ENCODE measurements at places on chromosomes 13 and 19. TPM values are rescaled to one million over a fixed set of nuclear protein-coding genes. Genes with fewer than 3 reads are reported as not detected.

GRCh38 chr13:48400090-48400694 is 12.7 kb downstream of the LPAR6 start:
- DNase-seq = peak; percentile 39

DNA sequence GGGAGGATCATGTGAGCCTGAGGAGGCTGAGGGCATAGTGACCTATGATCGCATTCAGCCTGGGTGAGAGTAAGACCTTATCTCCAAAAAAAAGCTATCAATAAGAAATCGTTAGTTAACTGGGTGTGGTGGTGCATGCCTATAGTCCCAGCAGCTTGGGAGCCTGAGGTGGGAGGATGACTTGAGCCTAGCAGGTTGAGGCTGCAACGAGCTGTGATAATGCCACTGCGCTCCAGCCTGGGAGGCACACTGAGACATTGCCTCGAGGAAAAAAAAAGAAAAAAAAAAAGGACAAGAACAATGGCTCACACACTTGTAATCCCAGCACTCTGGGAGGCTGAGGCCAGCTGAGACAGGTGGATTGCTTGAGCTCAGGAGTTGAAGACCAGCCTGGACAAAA is 16.2 kb downstream of the PSPC1 start:
- no peak for DNase-seq

DNA sequence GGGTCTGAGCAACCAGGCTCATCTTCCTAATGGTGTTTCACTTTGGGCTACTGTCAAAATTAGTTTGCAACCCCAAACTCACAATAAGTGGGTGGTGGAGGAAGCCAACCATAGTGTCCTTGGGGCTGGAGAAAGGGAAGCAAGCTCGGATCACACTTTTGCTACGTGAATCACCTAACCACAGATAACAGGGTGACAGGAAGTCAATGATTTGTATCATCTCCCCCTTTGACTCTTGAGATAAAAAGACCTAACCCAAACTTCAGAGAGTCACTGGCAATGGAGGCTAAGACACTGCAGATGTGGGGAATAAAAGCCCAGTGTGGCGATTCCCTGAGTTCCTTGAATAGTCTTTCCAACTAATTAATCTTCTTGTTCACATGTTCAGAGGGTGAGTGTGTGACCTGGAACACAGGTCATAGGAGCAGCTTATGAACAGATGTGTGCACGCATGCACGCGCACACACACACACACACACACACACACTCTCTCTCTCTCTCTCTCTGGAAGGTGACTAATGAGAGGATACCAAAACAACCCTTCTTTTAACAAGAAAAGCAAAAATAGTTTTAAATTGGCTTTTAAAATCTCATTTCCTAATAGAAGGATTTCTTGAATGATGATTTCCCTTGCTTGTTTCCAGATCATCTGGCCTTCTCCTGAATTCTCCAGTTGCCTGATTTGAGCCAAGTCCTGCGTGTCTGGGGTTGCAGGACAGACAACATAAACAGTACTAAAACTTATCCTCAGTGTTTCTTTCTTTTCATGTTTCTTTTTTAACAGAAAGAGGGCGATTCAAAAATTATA is 21.2 kb upstream of the DOCK9 start:
- DNase-seq = peak; percentile 64

The CGB1 gene
- total RNA-seq = not detected

The CDX2 gene
- total RNA-seq = not detected

DNA sequence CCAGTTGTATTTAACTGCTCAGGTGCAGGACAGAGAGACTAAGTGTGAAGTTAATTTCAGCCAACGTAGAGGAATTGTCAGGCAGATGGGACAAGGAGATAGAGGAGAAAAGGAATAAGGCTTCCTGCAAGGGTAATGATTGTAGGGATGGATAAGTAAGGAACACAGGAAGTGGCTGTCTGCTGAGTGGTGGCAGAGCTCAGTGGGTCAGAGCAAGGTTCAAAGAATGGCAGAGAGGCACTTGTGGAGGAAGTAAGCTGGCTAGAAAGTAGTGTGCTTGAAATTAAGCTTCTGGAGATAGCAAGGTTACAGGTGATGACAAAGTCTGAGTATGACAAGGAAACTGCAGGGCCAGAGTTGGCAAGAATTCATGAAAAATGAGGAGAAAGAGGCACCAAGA is 47.9 kb downstream of the USPL1 start:
- no peak for DNase-seq

DNA sequence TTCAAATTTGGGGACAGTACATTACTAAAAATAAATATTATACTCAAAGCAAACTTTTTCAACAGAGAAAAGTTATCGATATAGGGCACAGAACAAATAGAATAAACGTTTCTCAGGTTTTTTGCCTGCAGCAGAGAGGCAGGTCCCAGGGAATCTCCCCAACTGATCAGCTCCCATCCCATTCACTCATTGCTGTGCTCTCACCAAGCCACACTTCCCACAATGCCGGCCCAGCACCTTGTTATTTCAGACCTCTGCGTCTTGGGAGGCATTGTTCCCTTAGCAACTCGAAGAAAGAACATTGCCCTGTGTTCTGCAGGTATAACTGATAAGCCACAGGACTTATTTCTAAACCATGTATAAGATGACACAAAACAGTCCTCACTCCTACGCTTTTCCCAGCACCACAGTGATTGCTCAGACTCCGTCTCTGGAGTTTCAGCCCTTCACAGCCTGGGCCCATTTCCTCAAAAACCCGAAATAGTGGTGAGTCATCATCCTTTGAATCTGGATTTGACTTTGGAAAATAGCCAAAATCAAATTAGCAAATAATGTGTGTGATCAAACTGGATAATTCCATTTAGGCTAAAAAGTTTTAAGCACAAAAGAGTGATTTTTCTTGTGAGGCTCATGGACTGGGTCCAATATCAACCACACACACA is 100.4 kb downstream of the DCLK1 start:
- DNase-seq = peak; percentile 73

DNA sequence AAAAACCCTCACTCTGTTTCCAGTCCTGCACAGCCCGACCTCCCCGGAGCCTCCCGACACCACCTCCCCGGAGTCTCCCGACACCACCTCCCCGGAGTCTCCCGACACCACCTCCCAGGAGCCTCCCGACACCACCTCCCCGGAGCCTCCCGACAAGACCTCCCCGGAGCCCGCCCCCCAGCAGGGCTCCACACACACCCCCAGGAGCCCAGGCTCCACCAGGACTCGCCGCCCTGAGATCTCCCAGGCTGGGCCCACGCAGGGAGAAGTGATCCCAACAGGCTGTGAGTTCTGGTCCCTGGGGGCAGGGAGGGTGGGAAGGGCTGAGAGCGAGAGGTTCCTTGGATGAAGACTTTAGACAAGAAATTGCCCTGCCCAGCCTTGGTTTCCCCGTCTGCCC is 5.4 kb downstream of the MADCAM1 start:
- DNase-seq = no peak

The WTIP gene
- total RNA-seq = 40.6 TPM

DNA sequence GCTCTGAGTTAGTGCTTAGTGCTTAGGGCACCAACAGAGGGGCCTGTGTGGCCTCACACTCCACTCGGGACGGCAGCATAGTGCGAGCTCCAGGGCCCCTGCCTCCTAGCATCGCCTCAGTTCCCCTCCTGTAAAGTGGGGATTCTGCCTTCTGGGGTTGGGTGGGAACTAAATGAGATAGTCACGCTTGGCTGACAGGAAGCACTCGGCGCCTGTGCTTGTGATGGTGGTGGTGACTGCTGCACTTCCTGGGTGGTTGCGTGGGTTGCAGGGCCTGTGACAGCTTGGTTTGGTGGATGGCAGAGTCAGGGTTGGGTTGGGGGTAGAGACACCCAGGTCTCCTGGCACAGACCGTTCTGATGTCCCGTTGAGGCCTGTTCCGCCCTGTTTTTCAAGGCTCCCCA is 7.7 kb downstream of the PLEKHF1 start:
- no peak for DNase-seq

DNA sequence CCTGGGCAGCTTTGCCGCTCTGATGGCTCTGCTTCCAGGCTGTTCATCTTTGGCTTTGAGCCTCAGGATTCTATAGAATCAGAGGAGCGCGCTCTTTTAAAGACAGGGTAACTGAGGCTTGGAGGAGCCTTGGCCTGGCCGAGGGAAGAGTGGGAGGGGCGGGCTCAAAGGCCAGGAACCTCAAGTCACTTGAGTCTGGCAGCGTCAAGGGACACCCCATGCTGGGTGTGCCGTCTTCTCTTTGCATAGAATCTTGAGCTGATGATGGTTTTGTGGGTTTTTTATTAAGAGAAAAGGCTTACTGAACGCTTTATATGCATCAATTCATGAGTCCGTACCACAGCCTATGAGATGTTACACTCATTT is 1.1 kb downstream of the PGLS start:
- DNase-seq = no peak

- DNase-seq = peak; percentile 100
Measured at GRCh38 chr19:35757749-35758608, at the start of gene PROSER3. Gene PROSER3 (plus strand): TSS chr19:35758176. CDS start chr19:35758216, 40 bp downstream.

GRCh38 chr19:4301590-4302242 is 473 bp downstream of the TMIGD2 start:
- DNase-seq = no peak

- no peak for DNase-seq
Measured at GRCh38 chr13:101985321-101985720, 416.5 kb downstream of the FGF14 start.

The PDX1 gene
- total RNA-seq = not detected

The SPART gene
- total RNA-seq = 60.6 TPM

The ZNF578 gene
- 1.6 TPM for total RNA-seq

The ZNF100 gene
- 5.6 TPM for total RNA-seq

DNA sequence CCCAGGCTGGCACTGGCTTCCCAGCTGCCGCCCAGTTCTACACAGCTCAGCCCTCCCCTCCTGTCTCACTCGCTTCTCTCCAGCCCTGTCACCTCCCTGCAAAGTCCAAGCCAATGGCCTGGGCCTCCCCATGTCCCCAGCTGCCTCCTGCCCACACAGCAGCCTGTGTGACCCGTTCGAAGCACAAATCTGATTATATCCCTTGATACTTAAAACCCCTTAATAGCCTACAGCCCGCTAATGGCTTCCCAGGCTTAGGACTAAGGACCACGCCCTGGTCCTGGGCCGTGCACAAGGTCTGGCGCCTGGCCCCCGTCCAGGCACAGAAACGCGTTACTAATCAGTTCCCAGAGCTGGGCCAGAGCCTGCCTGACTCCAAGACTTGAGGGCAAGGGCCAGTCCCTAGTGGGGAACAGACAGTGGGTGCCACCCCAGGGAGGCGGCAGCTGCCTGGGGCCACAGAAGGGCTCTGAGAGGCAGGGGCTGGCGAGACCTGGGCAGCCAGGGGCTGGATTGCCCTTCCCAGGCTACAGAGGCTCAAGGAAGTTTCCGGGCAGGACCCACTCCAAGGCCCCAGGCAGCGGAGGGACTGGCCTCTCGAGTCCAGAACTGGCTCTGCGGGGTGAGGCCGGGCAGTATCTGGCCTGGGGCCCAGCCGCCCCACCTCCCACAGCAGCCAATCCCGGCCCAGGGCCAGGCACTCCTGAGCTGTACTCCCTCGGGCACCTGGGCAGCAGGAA is 10.4 kb downstream of the XAB2 start:
- DNase-seq = no peak

- DNase-seq = peak; percentile 61
Measured at GRCh38 chr13:77507931-77508776, 27.4 kb upstream of the SCEL start.

The BAX gene
- 65.4 TPM for total RNA-seq

DNA sequence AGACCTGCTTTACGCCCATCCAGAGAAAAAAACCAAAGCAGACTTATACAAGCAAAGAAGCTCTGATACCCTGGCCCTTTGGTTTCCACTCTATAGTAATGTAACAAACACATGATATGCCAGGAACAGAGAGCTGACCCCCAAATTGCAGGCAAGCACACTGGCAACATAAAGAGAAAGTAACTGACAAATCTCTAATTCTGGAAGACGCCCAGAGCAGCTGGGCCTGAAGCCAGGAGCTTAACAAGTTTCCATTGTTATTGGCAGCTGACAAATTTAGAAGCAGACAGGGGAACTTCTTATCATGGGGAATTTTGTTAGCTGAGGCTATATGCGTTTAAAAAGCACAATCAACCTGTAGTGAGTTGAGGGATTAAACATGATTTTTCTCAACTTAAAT is 158.0 kb downstream of the DLEU7 start:
- no peak for DNase-seq

The ZNF227 gene
- 15.8 TPM for total RNA-seq

GRCh38 chr13:37701972-37702371 is 103.4 kb upstream of the POSTN start:
- DNase-seq = peak; percentile 96

- DNase-seq = no peak
Measured at GRCh38 chr13:73873940-73874830, 260.0 kb downstream of the KLF12 start.

DNA sequence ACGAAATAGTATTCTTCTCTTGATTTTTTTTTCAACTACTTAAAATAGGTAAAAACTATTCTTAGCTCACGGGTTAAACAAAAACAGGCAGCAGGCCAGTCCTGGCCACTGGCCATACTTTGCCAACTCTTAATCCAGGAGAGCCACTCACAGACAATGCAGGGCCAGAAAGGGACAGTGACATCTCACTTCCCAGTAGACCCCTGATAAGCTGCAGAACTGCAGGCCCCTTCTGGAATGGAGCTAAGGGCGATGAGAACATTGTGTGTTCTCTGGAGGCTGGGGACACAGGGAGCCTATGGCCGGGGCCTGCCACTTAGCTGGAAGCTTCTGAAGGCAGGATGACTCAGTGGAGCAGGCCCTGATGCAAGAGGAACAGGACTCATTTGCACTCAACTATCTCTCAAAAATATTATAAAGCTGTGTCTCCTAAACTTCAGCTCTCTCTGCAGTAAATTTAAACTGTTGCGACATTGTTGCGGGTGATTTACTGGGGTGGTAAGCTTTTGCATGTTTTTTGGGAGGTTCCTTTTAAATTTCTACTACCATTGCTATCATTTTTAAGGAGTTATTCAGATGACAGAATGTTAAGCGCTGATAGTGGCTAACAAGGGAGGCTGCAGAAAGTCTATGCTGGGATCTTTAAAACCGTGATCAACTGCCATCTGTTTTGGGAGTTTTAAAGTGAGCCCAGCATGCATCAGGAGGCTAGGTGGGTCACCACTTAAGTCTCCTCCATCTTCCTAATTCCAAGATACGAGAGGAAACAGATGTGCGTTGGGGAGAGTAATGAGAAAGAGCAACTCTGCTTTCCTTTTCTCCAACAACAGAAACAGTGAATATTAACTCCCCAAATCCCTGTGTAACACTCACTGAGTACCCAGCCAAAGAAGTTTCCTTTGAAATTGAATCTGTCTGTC is 33.2 kb upstream of the KATNAL1 start:
- DNase-seq = peak; percentile 98

The MCEMP1 gene
- not detected for total RNA-seq

DNA sequence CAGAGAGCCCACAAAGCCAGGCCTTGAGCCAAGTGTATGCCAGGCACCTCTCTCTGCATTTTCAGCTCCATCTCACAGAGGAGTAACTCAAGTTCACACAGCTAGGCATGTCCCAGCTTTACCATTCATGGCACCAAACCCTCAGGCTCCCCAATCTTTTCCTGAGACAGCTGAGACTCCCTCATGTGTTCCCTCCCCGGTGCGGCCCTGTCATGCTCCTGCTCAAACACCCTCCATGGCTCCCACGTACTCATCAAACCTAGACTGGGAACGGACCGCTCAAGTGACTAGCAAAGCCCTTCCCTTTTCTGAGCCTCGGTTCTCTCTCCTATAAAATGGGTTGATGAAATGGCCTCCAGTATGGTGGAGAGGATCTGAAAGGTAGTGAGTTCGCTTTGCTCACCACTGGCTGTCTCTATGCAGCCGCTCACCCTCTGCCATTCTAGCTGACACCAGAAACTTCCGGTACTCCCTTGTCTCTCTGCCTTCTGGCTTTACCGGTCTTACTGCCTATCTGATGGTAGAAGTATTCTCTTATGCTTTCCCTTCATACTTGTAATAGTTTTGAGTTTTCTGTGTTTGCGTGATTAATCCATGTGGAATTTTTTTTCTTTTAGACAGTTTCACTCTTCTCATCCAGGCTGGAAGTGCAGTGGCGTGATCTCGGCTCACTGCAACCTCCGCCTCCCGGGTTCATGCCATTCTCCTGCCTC is 7.8 kb upstream of the SLC44A2 start:
- DNase-seq = peak; percentile 84

The FGF22 gene
- not detected for total RNA-seq
